ENCODE measurements at places on chromosomes 2 and 18.
A peak's percentile ranks its signal among the peaks of the same experiment; 100 is the strongest.

DNA sequence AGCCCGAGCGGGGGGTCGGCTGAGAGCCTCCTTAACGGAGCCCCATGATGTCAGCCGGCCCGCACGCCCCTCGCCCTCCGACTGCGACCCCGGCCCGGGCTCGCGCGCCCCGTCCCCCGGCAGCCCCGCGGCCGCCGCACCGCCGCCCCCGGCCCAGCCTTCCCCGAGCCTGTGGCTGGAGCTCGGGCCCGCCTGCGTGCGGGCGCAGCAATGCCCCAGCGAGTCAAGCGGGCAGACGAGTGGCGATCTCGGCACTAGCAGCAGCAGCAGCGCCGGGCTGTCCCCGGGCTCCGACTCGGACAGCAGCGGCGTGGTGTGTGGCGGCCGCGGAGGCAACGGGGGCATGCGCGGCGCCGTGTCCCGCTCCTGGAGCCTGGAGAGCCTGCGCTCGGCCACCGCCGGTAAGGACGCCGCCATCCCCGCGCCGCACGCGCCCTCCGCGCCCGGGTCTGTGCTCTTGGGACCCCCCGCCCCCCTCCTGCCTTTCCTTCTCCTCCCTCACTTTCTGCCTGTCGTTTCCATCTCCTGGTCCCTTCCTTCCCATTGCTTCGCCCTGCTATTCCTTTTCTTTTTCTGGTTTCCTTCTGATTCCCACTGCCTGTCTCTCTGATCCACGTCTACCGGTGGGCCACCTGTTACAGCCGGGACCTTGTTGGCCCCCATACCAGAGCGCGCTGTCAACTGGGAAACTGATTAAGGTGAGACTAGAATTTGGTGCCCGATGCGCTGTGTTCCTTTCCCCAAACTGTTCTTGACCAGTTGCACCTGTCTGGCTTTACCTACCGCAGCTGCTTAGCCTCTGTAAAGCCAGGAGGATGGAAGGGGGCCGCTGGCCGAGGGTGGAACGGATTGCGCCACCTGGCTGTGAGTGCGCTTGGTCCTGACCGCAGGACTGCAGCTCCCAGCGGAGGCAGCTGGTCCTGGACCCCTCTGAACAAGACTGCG, 127.4 kb downstream of the ARHGEF4 start:
- DNase-seq: peak; percentile 38

GRCh38 chr2:138356178-138356577, 145.4 kb upstream of the SPOPL start:
- no peak for DNase-seq

DNA sequence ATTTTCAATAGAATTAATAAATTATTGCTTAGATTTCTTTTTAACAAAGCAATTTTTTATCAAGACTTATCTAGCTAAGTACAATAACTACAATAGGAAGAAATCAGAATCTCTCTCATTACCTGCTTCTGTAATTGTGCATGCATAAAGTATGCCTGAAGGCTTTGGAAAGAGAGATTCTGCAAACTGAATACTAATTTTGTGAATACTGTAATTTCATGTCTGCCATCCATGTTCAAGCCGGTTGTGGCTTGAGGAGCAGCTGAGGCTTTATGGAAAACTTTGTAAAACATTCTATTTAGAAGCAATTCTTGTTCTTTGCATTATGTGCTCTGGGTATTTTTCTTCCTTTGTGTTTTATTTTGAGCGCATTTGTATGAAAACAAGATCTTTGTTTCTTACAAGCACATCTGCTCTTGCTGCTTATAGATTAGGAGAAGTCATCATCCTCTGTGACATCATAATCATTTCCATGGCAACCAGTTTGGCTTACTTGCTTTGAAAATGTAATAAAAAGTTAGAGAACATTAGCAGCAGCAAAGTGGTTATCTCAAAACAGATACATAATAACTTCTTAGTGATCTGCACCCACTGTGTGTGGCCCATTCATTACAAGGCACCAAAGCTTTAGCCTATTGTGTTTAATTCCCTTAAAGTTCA, 16.0 kb upstream of the IKZF2 start:
- no peak for DNase-seq

DNA sequence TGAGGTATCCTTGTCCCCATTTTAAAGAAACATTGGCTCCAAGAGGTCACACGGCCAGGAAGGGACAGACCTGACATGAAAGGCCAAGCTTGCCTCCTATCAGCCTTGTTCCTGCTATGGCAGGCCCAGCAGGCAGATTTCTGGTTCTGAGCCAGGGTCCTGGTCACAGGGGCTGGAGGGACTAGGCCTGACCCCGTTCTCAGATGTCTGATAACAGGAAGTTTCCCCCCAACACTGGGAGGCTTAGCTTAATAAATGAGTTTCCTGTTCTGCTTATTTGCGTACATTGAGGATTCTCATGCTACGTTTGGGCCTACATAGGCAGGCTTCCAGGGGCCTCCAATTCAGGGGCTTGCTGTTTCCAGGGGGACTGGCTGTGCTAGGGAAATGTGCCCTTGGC, 107.8 kb upstream of the LTBP1 start:
- no peak for DNase-seq

DNA sequence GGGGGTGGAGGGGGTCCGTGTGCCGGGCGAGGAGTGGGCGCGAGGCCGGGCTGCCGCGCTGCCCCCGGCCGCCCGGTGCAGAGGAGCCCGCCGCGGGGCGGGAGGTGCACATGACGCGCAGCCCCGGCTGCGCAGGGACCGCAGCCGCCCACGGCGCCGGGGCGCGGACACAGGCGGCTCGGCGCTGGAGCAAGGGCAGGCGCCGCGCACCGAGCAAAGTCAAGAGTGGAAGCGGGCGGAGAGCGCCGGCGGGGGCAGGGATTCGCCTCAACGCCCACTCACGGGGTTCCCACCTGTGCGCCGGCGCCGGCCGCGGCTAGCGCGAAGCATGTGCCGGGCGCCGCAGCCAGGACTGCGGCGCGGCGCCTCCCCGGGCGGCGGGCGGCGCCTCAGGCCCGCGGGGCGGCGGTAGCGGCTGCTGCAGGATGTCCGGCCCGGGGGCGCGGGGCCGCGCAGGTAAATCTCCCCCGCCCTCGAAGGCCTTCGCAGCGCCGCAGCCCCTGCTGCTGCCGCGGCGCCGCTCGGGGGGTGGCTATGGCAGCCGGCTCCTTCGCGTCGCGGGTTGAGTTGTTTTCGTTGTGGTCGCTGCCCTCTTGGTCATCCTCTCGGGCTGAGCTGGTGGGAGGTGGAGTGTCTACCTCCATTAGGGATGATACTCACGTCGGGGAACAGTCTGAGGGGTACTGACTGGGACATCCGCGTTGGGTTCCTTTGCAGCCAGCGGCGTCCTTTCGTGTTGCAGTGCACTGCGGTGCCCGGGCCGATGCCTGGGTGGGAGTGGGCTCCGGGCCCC, 216.3 kb upstream of the DTNA start:
- peak; percentile 18 for DNase-seq

DNA sequence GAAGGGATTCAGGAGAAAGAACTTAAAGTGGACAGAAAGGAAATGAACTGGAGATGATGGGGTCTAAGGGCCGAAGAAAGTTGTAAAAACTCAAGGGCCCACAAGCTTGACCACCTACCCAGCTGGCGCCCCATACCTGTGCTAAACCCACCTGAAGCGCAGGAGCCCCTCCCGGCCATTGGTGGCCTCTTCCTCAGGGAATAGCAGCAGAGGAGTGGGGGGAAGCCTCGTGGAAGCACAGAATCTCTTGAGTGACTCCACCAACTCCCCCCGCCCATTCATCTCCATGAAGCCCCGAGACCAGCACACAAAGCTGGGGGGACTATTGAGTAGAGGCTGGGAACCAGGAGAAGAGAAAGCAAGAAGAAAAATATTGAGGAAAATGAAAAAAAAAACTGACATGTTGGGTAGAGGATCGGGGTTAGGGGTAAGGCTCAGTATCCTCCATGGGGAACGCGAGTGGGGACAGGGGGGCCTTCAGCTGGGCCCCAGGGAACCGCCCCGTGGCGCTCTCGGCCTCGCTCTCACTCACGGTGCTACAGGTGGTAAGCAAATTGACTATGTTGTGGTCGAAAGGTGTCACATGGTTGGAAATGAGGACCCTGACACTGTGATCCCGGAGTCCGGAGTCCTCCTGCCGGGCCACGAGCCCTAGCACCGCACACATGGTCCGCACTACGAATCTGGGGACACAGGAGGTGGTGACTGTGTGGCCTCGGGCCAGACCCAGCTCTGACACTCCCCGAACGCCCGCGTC, 728 bp downstream of the AUP1 start:
- no peak for DNase-seq

- DNase-seq: no peak
Measured at GRCh38 chr2:240300840-240301239, 134.6 kb upstream of the GPC1 start.

DNA sequence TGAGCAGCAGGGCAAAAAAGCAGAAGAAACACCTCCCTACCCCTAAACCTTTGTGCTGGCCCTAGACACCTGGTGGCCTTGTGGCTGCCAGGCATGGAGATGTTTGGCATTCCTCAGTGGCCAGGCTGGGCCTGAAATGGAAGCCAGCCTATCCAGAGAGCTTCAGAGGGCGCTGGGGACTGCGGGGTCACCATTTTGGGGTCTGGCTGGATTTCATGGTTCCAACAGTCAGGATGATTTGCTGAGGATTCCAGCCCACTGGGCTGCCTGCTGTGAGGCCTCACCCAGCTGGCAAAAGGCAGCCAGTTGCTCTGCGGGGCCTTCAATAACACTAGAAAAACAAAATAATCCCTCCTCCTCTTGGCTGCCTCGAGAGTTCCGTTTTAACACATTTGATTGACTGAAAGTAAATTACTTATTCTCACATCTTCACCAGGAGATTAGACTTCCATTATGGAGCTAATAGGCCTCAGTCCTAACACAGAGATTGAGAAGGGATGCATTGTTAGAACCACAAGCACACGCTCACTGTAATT, 154.1 kb downstream of the EN1 start:
- DNase-seq: no peak

DNA sequence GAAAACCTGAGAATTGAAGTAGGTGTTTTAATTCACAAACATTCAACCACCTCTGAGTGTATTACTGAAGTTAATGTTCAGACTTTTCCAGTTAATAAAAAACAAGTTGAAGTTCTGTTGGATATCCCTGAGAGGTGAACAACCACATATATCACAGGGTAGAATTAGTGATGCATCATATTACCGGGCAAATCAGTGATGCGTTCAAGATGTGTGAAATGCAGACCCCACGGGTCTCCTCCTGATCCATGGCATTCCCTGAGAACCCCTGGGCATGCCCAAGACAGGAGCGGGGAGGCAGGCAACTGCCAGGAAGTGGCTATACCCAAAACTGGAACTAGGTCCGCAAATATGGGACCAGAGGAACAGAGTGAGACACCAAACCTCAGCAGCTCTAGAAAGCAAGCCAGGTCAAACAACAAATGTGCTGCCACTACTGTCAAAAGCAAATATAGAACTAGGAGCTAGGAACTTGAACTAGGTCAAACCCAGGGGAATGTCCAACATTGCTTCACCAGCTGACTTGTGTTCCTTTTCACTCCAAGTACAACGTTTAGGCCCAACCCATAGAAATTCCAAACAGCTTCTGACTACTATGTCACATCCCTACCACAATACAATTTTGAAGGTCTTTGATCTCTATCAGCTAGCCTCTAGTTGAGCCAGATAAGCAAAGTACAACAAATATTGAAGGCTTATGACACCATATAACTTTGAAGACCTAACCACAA, 20.2 kb downstream of the PSTPIP2 start:
- no peak for DNase-seq

GRCh38 chr2:143162123-143162837, 33.1 kb downstream of the ARHGAP15 start:
- peak; percentile 61 for DNase-seq
